Stimulated activated CD4-positive, alpha-beta T cell treated with anti-CD3 and anti-CD28 coated beads, Interleukin-1b, Interleukin-23, amount 100 ng/mL, for 48 hours (primary cell): ENCODE measurements at places on chromosomes 5 and 9.

GRCh38 chr9:29245351-29245750 lies 1672.1 kb upstream of the C9orf72 start:
- DNase-seq: no peak

DNA sequence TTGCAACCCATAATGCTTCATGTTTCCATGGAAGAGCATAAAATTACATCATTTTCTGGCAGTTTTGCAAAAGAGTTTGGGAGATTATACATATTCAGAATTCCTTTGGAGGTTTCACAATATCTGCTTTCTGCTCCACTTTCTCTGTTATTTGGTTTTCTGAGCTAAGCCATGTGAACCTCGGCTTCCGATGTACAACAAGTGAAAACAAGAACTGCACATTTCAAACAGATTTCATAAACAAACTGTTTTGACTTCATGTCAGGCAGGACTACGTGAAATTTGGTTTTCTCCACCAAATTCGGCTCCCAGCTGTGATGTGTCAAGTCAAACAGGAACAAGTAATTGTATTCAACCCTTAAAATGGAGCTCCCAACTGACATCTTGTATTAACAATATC lies 609.8 kb downstream of the IRX1 start:
- no peak for DNase-seq

DNA sequence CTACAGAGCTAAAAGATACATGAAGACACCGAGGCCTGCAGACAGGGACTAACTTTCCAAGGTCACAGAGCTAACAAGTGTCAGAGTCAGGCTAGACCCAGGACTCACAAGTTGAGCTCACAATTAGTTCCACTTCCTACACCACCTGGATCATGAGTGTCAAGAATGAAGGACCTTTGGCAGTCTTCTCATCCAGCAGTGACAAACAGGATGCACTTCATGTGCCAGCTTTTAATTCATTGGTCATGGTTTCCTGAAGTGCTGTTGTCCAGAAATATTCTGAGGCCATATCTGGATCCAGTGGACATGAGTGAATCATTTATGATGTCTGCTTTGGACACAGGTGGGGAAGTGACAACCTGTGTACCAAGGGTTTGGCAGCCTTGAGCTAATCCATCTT lies 77.4 kb downstream of the KCNIP1 start:
- DNase-seq: no peak

DNA sequence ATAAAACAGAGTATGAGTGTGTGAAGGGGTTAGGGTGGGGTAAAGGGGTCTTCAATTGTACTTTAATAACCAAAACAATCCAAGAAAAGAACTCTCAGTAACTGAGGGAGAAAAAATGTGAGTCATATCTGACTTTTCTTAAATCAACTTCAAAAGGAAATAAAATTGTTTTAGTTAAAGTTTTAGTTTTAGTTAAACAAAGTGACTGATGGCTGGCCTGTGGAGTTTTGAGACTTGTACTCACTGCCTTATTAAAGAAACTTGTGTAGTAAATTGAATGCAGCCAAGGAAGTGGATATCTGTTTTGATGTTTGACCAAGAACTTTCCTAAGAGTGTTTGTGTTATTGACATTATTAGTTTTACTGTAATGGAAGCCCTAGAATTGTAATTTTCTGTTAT lies 2032.6 kb downstream of the MAT2B start:
- DNase-seq: no peak

DNA sequence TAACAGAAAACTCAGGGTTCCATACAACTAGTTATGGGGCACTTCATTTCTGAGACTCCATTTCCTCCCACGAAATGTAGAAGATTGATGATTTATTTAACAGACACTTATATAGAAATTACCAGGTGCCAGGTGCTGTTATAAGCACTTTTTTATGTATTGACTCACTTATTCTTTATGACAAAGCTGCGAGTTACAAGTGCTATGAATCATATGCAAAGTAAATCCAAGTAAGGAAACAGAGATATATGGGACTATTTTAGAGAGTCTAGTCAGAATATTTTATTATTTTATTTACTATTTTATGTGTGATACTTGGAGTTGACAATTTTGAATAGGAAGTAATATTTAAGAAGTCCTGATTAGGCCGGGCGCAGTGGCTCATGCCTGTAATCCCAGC lies 822.8 kb upstream of the C9orf72 start:
- no peak for DNase-seq
